ENCODE measurements at places on chromosomes 16 and 17. TPM values are rescaled to one million over a fixed set of nuclear protein-coding genes. Genes with fewer than 3 reads are reported as not detected.

Gene CNP
- total RNA-seq, result 70.4 TPM

Gene DHODH
- 11.9 TPM for total RNA-seq

Gene TNFSF12
- total RNA-seq, result 11.0 TPM

Gene SSTR5
- 0.35 TPM for total RNA-seq

Gene PRKCB
- total RNA-seq, result 0.18 TPM

Gene INCA1
- total RNA-seq, result 1.9 TPM

Gene C17orf78
- total RNA-seq, result not detected

Gene DPEP2
- total RNA-seq, result not detected

Gene MYO15A
- 0.73 TPM for total RNA-seq

Gene ATP1B2
- 0.45 TPM for total RNA-seq

Gene ENPP7
- not detected for total RNA-seq

Gene BBS2
- total RNA-seq, result 18.6 TPM

Gene PPP1R27
- total RNA-seq, result 0.39 TPM

Gene NPIPA7
- 5.4 TPM for total RNA-seq

Gene COL1A1
- 8.0 TPM for total RNA-seq

Gene CPHXL2
- not detected for total RNA-seq

Gene LPO
- not detected for total RNA-seq

Gene SMIM36
- total RNA-seq, result not detected

Gene CCL23
- total RNA-seq, result not detected

Gene KLHL10
- 0.18 TPM for total RNA-seq

Gene PIMREG
- total RNA-seq, result 47.4 TPM

Gene PABPN1L
- total RNA-seq, result not detected

Gene OR1F1
- total RNA-seq, result 0.17 TPM

Gene CLEC18A
- 0.09 TPM for total RNA-seq

Gene BTBD17
- total RNA-seq, result not detected

Gene KIF18B
- total RNA-seq, result 40.3 TPM

Gene MAPT
- total RNA-seq, result 1.2 TPM

Gene FOXC2
- total RNA-seq, result 4.9 TPM

Gene RNF157
- 6.8 TPM for total RNA-seq

Gene OTOP3
- not detected for total RNA-seq

Gene C16orf54
- total RNA-seq, result not detected

Gene CHD9NB
- 1.1 TPM for total RNA-seq

Gene SLC35G6
- total RNA-seq, result not detected

Gene RNF222
- not detected for total RNA-seq

Gene TRPV3
- 0.59 TPM for total RNA-seq

Gene PKD1
- total RNA-seq, result 49.3 TPM

Gene KCNJ2
- total RNA-seq, result 0.05 TPM

Gene RASD1
- total RNA-seq, result 1.6 TPM

Gene NKD1
- 0.15 TPM for total RNA-seq

Gene SLFN12L
- total RNA-seq, result not detected

Gene ACADVL
- 383 TPM for total RNA-seq

Gene ENO3
- total RNA-seq, result 45.6 TPM

Gene UNC13D
- 6.2 TPM for total RNA-seq

Gene NLE1
- 35.5 TPM for total RNA-seq

Gene GP1BA
- not detected for total RNA-seq

Gene SGCA
- total RNA-seq, result 2.7 TPM

Gene PPL
- total RNA-seq, result 3.4 TPM
